ENCODE measurements at places on chromosomes 2 and 18.

- DNase-seq: no peak
Measured at GRCh38 chr2:8219631-8220355, 462.1 kb upstream of the ID2 start.

GRCh38 chr2:174729797-174730697 lies 34.2 kb downstream of the CHRNA1 start:
- DNase-seq: peak; percentile 38

DNA sequence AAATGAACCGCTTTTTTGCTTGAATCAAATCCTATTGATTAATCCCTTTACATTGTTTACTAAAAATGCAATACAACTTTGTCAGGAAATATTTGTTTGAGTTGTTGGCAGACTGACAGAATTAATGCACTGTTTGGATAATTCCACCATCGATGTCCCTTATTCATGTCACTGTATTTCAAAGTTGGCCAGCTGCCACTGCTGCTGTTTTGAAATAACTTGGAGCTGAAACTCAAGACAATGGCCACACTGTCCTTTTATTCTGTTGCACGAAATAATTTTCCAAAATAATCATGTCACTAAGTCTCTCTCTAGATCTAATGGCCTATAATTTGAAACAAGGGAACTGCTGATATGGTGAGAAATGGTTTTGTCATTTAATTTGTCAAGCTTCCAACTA lies 55.2 kb upstream of the PAX3 start:
- no peak for DNase-seq

GRCh38 chr18:58222432-58223125 lies 178.6 kb downstream of the NEDD4L start:
- no peak for DNase-seq

GRCh38 chr18:13610555-13611141 lies 115.7 kb downstream of the FAM210A start:
- DNase-seq: no peak

DNA sequence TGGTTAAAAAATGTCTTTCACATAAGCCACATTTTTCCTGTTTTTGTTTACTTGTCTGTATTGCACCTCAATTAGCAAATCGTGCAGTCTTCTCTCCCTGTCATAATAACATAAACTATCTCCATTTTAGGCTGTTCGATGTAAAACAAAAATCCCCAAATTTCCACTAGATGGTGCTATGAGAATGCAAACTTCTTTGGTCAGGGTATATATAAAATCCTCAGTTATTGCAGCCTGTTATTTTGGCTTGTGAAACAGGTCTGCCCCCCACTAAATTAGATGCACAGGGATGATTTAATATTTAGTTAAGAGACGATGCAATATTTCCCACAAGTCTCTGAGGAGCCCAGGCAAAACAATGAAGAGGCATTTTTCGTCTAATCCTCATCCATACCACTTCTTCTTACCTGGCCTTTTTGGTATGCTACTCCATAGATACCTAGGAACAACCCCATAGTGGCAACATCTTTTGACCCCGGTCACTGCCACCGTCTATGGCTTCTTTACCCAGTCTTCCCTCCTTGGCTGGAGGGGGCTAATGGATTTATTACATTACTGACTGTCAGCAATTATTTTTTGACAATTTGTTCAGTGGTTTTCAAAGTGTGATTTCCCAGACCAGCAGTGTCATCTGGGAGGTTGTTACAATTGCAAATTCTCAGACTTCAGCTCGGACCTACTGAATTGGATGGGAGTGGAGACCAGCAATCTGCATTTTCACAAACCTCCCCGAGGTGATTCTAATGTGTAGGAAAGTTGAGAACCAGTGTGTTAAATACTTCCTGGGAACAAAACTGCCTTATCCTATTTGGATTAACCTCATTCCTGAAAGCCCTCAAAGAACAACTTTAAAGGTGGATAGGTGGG lies 117.4 kb upstream of the CWC22 start:
- no peak for DNase-seq

DNA sequence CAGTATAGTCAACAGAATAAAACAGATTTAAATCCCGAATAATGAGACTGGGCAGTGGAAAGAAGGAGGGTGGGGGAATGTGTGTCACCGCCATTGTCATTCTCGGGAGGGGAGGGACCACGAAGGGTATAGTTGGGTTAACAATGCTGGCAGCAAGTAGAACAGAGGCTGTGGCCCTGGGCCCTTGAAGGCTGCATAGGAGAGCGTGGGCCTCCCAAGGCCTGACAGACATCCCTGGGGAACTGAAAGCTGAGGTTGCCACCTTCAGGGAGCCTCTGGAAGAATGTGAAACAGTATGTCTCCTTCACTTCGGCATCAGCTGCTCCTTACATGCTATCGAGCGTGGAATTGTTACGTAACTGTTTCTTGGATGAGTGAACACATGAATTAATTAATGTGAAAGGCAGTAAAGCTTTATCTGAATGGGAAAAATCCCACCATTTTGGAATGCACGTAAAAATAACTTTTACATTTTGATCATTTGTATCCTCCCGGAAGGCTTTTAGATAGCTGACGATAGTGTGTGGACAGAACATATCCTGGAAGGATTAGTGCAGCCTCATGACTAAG lies 92.8 kb upstream of the TTC39C start:
- no peak for DNase-seq

DNA sequence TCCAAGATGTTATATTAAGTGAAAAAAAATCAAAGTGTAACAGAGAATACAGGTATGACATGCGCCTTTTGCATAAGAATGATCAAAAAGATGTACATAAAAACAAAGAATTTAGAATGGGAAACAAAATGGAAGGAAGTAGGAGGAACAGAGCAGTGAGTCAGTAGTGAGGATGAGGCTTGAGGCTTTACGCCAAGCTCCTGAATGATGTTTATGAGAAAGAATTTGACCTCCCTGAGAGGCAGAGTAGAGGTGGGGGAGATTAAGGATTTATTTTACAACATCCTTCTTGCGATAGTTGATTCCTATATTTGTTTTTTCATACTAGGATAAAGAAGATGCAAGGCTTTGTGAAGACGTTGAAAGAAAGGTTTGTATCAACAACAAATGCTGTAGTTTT lies 81.4 kb downstream of the DCDC2C start:
- no peak for DNase-seq

- no peak for DNase-seq
Measured at GRCh38 chr2:222780051-222780450, 80.8 kb upstream of the ACSL3 start.

DNA sequence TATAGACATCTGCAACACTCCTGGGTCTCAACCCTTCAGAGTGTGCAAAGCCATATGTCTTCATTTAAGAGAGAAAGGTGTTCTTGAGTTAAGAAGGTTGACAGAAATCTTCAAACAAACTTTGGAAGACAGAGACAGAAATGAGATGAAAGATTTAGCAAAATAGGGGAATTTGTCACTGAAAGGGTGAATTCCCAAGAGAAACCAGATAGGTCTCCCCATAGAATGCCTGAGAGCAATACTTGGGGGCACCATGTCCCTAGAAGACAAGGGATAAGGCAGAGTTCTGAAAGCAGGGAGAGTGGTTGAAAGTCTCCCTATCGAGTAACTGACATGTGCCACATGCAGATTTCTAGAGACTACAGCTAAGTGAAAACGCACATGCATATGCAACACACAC lies 50.0 kb downstream of the AP1S3 start:
- DNase-seq: no peak

DNA sequence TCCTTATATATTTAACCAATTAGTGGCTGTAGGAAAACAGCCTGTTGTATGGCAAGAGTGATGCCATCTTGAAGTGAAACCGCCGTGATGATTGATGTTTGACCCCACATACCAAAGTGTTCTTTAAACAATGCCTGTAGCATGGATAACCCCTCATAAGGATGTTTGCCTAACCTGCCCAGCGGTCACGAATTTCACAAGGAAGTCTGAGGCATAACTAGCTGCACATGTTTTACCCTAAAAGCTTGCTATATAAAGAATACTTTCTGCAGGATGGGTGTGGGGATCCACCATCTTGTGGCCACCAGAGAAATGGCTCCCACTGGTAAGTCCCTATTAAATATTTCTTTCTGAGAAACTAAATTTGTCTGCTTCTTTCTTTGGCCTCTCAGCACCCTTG lies 68.7 kb downstream of the ZDBF2 start:
- DNase-seq: no peak

DNA sequence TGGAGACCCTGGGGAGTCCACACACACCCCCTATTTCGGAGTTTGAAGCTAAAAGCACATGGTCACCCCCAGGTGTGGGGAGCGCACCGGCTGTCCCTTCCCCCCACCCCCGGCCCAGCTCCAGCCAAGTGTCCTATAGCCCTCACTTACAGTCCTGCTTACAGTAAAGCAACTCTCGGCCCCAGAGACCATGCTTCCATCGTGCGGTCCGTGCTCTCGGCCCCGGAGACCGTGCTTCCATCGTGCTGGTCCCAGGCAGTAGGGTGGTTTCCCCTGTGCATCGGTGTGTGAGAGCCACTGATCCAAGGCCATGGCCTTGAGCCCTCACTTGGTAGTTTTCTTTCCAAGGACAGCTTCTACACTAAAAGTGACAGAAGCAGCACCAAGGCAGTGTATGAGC lies 48.7 kb downstream of the GBX2 start:
- DNase-seq: no peak

GRCh38 chr2:181223234-181223633 lies 234.0 kb upstream of the ITGA4 start:
- DNase-seq: no peak

DNA sequence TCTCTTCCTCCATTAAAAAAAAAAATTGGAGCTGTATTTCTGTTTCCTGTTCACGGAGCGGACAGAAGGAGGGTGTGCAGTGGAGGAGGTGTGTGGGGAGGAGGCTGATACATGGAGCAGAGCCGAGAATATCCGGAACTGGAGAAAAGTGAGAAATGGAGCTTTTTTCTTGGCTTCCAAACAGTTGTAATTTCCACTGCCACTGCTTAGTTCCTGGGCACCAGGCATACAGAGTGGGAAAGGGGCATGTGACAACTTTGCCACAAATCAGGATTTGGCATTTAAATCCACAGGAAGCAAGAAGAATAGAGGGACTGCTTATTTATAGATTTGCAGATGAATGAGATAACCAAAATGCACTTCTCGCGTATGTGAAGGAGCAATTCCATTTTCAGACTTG lies 71.2 kb downstream of the BCL11A start:
- no peak for DNase-seq

DNA sequence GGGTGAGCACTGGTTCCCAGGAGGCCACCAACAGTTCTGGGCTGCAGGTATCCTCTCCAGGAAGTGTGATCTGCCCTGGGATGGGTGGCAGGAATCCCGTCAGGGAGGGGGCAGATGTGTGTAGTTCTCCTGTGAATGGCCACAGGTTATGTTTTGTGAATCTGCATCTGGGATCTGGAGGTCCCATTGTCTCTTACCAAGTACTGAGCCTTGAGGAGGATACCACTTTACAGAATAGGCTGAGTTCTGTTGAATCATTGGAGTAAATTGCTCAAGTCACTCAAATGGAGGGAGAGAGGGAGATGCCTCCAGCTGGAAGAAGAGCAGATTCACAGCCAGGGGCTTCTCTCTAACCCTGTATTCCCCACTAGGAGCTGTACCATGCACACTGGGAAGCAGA lies 168.2 kb downstream of the ANKRD30B start:
- no peak for DNase-seq

- no peak for DNase-seq
Measured at GRCh38 chr18:57561728-57562423, 24.6 kb downstream of the FECH start.

GRCh38 chr2:181471226-181471625 lies 14.0 kb downstream of the ITGA4 start:
- no peak for DNase-seq

GRCh38 chr2:227860221-227860641 lies 11.2 kb upstream of the DAW1 start:
- DNase-seq: no peak

DNA sequence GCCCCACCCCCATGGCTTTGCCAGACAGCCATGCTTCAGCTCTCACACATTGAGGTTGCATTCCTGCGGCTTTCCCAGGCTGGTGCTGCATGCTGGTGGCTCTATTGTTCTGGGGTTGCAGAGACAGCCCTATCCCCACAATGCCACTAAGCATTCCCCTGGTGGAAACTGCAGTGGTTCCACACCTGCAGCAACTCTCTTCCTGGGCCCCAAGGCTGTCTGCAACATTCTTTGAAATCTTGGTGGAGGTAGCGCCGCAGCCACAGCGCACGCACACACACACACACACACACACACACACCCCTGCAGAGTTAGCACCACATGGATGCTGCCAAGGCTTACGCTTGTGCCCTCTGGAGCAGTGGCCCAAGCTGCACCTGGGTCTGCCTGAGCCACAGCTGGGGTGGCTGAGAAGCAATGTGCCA lies 21.4 kb downstream of the SFXN5 start:
- DNase-seq: no peak

GRCh38 chr2:101294861-101295260 lies 13.6 kb downstream of the RNF149 start:
- DNase-seq: no peak

- DNase-seq: no peak
Measured at GRCh38 chr18:22314420-22314819, 103.3 kb downstream of the CTAGE1 start.

DNA sequence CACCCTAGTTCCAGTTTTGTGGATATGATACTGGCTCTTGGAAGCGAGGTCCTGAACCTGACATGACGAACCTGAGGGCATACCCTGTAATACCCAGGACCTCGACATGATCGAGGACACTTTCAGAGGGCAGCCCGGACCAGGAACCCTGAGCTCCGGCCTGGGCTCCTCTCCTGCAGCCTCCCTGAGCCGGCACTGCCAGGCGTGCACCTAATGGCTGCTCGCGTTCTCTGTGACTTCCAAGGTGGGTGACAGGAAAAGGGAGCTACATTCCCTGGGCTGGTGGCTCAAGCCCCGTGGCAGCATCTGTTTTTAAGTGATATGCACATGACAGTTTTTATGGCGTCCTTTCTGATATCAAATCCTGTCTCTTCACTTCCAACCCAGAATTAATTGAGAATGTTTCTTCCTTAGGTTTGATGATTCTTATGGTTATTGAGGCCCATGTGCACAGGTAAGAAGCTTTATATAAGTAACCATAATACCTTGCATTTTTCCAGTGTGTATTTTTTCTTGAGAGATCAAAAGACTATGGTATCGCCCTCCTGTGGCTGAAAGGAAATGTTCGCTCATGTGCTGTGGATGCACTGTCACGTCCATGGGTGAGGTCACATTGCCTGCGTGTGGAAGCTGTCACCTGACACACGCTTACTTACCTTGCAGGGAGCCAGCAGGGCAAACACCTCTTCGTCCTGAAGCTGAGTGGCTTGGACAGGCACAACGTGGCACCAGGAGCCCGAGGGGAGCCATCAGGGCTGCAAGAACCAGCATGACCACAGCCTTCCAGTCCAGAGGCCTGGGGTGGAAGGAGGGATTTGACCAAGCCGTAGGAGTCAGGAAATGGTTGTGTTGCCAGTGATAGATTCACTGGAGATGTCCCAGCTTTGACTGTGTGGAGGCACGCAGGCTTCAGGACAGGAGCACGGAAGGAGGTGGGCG lies 367.4 kb upstream of the MYT1L start:
- DNase-seq: no peak

DNA sequence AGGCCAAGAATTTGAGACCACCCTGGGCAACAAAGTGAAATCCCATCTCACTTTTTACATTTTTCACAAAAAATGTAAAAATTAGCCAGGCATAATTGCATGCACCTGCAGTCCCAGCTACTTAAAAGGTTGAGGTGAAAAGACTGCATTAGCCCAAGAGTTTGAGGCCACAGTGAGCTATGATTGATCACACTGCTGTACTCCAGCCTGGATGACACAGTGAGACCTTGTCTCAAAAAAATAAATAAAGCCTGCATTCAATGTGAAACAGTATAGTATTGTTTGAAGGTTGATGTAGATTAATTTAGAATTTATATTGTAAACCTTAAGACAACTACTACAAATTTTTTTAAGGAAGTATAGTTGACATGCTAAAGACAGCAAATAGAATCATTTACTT lies 53.5 kb downstream of the TBC1D8 start:
- DNase-seq: no peak
